COR-L47 (cell line): ENCODE measurements at places on chromosomes 2 and 18.

GRCh38 chr2:193590831-193591230, 1396.1 kb upstream of the TMEFF2 start:
- DNase-seq, result no peak

DNA sequence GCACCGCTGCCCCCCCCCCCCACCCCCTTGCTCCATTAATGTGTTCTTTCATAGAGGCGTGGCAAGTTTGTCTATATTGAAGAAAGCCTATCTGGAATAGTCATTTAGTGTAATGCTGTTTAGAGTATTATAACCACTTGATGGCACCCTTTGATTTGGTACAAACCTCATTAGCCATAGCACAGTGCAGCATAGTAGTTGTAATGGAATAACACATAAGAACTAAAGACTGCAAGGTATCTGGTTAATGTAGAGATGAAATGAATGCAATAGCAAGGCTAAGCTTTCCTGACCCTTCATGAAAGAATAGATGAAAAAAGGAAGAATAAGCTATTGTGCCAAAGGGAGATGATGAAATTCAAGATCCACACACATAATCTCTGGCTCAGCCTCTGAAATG, 81.9 kb downstream of the EHBP1 start:
- DNase-seq, result peak; percentile 41

GRCh38 chr2:19687017-19687659, 214.6 kb downstream of the TTC32 start:
- no peak for DNase-seq

- no peak for DNase-seq
Measured at GRCh38 chr2:73939419-73939818, 12.7 kb downstream of the DGUOK start.

DNA sequence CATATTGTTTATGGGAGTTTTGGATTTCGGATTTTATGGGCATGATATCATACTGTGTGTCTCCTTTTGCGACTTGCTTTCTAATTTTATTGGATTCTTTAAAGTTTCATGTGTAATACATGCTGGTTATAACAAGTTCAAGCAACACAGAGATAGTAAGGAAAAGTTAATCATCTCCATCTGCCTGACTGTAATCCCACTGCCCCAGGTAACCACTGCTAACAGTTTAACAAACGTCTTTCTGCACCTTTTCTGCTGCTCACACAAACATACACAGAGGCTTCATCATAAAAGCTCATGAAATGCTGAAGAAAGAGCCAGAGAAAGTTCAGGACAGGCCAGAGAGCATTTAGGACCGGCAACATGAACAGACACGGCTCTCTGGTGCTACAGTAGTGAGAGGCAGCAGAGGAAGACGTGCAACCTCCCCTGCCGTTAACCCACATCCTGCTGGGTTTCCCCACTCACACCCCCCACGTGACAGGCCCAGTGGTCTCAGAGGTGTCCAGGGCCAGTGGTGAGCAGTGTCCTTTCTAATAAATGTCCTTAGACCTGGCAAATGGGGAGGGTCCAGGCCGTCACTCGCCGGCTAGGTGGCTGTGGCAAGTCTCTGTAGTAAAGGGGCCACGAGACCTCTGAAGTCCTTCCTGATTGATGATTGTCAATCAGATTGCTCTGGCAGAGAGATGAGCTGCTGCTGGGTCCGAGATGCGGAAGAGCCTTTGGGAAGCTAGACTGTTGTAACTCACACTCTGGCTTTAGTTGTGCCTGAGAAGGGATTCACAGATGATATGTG, 43.0 kb upstream of the SLC1A4 start:
- no peak for DNase-seq

- DNase-seq, result no peak
Measured at GRCh38 chr18:24601585-24601984, 141.1 kb downstream of the HRH4 start.

GRCh38 chr2:96913398-96914202, 43.7 kb upstream of the SEMA4C start:
- no peak for DNase-seq

GRCh38 chr18:6313415-6313814, 101.3 kb downstream of the L3MBTL4 start:
- DNase-seq, result no peak

- no peak for DNase-seq
Measured at GRCh38 chr2:58032764-58033080, 13.9 kb upstream of the VRK2 start.

GRCh38 chr2:240962300-240963064, 35.9 kb upstream of the SNED1 start:
- DNase-seq, result no peak

DNA sequence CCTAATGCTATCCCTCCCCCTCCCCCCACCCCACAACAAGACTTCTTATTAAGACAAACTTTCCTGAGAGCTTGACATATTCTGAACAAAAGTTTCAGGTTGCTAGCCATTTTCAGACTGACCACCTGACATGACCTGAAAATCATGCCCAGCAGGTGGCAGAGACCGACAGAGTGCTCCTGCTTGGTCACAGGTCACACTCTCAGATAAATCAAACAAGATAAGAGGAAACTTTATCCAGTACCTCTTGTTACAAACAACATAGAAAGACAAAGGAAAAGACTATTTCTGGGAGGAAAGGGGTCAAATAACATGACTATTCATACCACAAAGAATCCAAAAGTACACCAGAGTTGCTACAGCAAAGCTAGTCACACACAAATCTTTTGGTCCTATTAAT, 107.4 kb downstream of the TMEM200C start:
- DNase-seq, result no peak

DNA sequence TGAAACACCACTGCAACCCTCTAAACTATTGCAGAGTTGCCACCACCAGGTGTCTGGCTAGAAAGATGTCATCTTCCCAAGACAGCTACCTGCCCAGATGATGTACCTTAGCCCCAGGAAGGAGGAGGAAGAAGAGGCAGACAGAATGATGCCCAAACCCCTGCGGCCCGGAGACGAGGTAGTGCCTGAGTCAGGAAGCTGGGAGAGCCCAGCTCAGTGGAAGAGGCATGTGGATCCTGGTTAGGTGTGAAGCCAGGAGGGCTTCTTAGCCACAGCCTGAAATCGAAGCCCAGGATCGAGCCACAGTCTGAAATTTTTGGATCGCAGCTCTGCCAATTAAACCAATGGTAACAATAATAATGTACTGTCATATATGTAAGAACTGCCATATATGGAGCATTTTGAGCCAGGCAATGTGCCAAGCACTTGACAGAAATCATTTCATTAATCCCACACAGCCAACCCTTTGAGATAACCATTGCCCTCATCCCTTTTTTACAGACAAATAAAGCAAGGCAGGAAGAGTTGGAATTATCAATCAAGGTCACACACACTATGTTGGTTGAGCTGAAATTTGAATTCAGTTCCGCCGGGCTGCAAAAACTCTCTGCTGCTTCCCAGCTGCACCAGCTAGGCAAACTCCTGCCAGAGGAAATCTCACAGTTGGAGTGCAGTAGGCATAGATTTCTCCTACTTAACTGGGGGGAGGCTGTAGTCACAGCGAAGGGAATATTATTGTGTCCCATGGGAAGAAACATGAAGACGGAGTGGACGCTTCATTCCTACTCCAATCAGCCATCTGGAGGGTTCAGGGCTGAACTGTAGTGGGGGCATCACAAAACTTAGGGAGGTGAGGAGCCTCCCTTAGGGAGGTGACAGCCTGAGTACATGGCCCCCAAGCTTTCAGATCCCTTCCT, 19.4 kb upstream of the CYP1B1 start:
- no peak for DNase-seq

GRCh38 chr2:150581717-150582472, 94.4 kb upstream of the RND3 start:
- DNase-seq, result no peak

- no peak for DNase-seq
Measured at GRCh38 chr2:67201521-67201920, 195.6 kb upstream of the ETAA1 start.

GRCh38 chr18:29012883-29013465, 836.0 kb upstream of the CDH2 start:
- no peak for DNase-seq

DNA sequence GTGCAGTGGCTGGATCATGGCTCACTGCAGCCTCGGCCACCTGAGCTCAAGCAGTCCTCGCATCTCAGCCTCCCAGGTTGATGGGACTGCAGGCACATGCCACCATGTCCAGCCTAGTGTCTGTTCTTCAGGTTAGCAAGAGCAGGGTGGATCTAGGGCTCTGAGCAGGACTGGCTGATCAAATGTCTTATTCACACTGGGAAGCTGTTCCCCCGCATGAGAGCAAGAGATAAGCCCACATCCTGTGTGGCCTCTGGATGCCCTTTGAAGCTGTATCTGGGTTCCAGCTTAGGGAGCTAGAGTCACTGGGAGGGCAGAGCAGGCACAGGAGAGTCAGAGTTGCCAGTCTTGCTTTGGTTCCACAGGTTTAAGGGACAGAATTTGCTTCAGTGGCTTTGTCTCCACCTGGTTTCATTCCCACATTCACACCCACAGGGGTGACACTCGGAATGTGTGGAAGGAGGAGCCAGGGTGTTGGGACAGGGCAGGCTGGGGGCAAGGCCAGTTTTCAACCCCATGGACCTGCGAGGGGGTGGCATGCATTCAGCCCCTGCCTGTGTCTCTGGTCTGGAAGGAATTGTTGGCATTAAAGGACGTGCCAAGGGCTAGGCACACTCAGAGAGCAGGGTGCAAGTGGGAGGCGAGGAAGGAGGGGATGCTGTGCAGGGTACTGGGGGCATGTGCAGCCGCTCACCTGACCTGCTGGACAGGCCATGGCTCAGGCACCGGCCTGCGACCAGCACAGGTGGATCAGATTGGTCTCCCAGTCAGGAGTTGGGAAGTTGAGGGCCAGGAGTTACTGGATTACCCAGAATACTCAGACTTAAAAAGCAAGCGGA, 24.5 kb downstream of the PTPN18 start:
- DNase-seq, result no peak

DNA sequence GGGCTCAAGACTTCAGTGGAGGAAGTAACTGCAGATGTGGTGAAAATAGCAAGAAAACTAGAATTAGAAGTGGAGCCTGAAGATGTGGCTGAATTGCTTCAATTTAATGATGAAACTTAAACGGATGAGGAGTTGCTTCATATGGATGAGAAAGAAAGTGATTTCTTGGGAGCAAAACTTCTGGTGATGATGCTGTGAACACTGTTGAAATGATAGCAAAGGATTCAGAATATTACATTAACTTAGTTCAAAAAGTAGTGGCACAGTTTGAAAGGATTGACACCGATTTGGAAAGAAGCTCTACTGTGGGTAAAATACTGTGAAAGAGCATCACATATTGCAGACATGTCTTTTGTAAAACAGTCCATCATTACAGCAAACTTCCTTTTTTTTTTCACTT, 638.0 kb downstream of the NYAP2 start:
- no peak for DNase-seq

DNA sequence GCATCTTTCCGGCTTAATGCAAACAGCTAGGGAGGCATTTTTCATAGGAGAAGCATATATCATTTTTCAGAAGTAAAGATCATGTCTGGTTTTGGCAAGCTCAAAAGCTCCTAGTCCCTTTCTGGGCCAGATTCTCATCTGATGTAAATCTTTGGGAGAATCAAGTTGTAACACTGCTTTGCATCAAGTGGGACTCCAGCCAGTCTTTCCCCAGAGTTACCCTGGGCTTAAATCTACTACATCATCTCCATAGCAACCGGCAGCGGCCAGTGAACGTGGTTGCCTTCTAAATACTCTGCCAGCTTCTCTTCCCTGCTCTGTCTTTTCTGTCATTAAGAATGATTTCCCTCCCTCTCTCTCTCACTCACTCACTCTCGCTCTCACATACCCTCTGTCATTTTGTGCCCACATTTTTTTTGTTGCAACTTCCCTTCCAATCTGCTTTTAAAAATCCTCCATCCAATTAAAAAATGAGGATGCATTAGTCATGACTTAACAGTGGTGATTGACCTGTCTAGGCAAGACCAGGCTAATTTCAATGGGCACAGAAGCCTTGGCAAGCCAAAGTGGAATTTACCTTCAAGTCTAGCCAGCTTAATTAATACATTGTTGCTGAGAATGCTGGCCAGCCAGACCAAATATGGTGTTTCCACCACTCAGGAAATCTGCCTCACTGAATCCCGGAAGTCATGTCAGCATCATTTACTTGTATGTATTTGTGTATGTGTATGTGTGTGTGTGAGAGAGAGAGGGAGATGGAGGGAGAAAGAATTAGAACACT, 93.0 kb downstream of the NRP2 start:
- peak; percentile 80 for DNase-seq

DNA sequence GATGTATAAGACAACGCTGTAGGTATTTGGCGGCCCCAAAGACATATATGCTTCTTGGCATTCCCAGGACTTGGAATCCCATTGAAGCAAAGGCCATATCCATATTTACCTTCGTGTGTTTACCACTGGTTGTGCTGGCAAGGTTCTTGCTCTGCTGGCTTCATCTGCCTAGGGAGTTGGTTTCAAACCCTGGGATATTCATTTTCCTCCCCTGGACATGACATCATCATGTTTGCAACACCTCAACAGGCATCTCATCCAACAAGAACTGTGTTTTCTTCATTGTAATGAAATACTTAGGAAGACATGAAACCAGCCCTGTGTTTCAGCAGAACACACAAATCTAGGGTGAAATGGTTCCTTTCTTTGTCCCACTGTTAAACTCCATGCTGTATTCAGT, 77.9 kb upstream of the PHLPP1 start:
- DNase-seq, result no peak

DNA sequence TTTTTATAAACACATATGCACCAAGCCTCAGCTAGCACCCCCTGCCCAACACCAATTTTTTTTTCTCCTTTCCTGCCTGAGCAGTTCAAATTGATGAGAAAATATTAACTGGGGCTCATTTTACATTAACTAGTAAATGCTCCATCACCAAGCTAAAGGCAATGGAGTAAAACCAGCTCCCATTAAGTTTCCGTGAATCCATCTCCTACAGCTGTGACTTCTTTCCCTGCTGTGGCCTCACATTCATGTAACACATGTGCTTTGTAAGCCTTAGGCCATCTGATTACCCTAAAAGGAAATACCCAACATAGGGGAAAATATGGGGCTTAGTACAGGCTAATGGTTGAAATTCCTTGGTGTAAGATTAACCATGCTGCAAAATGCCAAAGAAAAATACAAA, 60.8 kb downstream of the DNER start:
- no peak for DNase-seq

DNA sequence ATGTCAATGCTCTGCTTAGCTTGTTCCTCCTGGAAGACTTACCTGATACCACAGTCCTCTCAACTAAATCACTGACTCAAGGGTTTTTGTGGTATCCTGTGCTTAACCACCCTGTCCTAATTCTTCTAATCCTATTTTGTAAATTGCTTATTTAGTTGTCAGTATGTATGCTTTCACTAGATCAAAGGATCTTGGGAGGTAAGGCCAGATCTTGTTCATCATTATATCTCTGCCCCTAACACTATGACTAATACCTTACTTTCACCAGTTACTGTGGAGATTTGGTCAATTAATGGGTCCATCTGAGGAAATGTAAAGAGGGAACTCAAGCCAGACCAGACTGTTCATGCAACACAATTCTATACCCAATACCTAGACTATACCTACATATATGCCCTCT, 203.2 kb downstream of the GULP1 start:
- DNase-seq, result no peak

DNA sequence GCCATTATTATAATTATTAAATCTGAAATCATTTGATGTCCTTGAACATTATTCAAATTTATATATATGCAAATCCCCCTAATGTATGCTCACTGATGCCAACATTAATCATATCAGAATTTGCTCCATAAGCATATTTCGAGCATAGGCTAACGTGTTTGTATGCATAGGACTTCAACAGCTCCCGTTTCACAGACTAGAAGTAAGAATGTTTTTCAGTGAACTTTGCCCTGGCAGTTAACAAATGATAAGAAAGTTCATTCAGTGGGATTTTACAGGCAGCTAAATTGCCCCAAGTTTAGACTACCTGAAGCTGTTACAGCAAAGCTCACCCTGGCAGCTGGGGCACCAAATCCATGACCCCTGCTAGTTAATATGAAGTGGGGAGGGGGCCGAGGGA, 272.0 kb downstream of the LNPK start:
- no peak for DNase-seq
